ENCODE measurements at places on chromosomes 7 and 10. TPM values are rescaled to one million over a fixed set of nuclear protein-coding genes. Genes with fewer than 3 reads are reported as not detected.

DNA sequence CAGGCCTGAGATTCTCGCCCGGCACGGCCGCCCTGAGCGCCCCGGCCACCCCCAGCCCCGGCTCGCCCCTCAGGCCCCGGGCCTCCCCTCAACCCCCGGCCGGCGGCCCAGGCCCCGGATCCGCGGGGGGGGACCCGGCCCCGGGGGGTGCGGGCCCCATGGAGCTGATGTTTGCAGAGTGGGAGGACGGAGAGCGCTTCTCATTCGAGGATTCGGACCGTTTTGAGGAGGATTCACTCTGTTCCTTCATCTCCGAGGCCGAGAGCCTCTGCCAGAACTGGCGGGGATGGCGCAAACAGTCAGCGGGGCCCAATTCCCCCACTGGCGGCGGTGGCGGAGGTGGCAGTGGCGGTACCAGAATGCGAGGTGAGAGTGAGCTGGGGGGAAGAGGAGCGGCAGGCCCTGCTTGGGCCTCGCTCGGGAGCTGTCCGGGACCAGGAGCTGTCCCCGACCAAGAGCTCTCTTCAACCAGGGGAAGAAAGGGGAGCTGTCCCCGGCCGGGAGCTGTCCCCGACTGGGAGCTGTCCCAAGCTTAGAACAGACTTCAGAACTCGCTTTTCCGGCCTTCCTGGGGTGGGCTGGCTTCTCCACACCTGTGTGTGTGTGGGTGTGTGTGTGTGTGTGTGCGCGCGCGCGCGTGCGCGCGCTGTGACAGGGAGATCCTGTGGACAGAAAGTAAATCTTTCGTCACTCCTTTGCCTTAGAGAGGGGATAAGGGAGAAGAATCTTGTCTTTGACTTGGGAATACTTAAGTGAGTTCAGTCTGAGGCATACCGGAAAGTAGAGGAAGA lies 510 bp downstream of the ZSWIM8 start:
- peak overlapping the region; percentile 91 for H3K4me3 ChIP-seq
- peak; percentile 85 for DNase-seq
- peaks cover 34% of the 10 kb centered on the region for H3K4me1 ChIP-seq
- no peaks in the 10 kb centered on the region for H3K27me3 ChIP-seq
- H3K27ac ChIP-seq: peak overlapping the region; percentile 98

DNA sequence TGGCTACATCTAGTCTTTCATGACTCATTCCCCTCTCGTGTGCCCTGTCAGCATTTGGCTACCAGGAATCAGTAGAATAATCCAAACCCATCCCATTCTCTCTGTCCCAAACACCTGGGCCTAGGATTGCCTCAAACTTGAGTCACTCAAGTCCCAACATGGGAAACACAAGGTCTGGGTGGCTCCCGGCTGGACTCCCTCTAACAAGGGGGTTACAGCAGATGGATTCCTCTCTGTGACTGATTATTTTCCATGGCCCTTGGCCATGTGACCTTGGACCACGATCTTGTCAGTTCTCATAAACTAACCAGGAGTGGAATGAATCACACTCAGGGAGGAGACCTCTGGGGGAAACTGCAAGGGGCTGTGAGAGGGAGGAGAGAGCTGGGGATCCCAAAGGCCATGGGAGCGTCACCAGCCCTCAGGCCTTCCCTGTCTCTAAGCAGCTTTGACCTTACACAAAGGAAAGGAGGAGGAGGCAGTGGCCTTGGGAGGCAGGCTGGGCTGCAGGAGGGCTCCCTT lies 533.1 kb downstream of the KCNMA1 start:
- no peak overlapping the region for H3K4me3 ChIP-seq
- DNase-seq: no peak
- H3K27ac ChIP-seq: no peak overlapping the region
- peaks cover 2% of the 10 kb centered on the region for H3K27me3 ChIP-seq

DNA sequence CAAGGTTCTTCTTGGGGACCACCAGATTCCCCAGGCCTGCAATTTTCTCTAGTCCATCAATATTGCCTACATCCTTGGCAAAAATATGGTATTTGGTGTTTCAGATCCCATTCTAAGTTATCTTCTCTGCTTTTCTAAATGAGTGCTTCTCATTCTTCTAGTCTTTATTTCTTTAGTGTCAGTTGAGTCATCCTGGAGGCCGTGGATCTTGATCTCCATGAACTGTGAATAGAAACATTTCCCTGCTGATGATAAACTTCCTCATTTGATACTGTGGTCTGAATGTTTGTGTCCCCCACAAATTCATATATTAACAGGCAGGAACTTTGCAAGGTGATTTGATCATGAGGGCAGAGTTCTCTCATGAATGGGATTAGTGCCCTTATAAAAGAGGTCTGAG lies 779.3 kb downstream of the INHBA start:
- H3K36me3 ChIP-seq: no peaks in the 10 kb centered on the region
- no peak overlapping the region for H3K4me3 ChIP-seq
- H3K4me1 ChIP-seq: no peaks in the 10 kb centered on the region
- H3K27me3 ChIP-seq: no peaks in the 10 kb centered on the region
- no peak overlapping the region for H3K27ac ChIP-seq

GRCh38 chr7:126535176-126535575 lies 717.6 kb downstream of the GRM8 start:
- no peaks in the 10 kb centered on the region for H3K27me3 ChIP-seq
- no peaks in the 10 kb centered on the region for H3K36me3 ChIP-seq
- no peak overlapping the region for H3K27ac ChIP-seq
- no peaks in the 10 kb centered on the region for H3K4me1 ChIP-seq

DNA sequence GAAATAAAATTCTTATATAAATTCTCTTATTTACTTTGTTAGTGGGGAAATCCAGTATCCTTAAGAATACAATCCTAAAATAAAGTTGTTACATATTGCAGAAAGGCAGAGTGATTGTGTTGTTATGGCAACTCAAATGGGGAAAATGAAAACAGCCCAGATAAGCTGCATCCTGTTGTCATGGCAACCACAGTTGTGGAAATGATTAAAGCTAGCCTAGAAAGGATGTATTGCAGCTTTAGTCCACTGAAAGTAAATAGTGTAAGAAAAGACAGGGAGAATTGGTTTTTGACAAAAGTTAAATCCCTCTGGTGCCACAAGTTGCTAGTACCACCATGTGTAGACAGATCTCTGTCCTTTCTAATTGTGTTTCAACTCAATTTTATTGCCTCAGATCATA lies 43.2 kb downstream of the BTRC start:
- H3K4me3 ChIP-seq: no peak overlapping the region
- H3K27ac ChIP-seq: no peak overlapping the region
- no peaks in the 10 kb centered on the region for H3K36me3 ChIP-seq
- DNase-seq: peak; percentile 80
- peaks cover 5% of the 10 kb centered on the region for H3K4me1 ChIP-seq

DNA sequence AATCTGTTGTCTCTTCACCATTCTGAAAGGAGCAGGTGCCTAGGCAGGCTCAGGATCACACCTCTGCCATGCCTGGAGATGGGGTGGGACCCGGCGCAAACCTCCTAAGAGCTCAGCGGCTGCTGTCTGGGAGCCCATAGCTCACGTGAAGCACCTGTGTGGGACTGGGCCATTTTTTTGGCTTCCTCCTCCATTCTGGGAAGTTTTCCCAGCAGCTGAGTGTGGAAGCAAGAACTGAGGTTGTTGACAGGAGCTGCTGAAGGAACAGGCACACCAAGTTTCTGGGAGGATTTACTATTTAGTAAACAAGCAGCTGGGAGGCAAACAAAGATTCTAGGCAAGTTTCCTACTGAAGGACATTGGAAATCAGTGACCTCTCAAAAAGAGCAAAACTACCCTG lies 77.3 kb downstream of the FAM13C start:
- no peak overlapping the region for H3K4me3 ChIP-seq
- H3K27me3 ChIP-seq: no peaks in the 10 kb centered on the region
- DNase-seq: no peak
- no peaks in the 10 kb centered on the region for H3K4me1 ChIP-seq

DNA sequence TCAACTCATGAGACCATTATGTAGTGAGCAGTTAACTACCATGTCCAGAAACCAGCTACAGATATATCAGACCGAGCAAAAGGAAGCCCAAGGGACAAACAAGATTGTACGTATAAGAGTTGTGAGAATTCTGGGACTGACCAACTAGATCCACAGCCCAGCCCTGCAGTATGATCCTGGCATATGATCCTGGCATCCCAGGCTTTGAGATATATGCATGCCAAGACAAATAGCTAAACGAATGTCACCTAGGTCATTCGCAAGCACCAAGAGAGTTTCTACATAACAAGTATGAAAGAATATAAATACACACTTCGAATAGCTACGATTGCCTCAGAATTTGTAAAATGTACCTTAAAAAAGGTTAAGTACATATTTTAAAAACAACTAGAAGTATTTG lies 56.4 kb upstream of the PMPCB start:
- H3K36me3 ChIP-seq: no peaks in the 10 kb centered on the region
- H3K4me3 ChIP-seq: no peak overlapping the region
- H3K27me3 ChIP-seq: no peaks in the 10 kb centered on the region
- H3K4me1 ChIP-seq: no peaks in the 10 kb centered on the region
- DNase-seq: no peak

GRCh38 chr7:14218338-14218737 lies 228.9 kb upstream of the ETV1 start:
- no peaks in the 10 kb centered on the region for H3K36me3 ChIP-seq
- no peaks in the 10 kb centered on the region for H3K27me3 ChIP-seq
- H3K4me3 ChIP-seq: no peak overlapping the region
- DNase-seq: no peak

DNA sequence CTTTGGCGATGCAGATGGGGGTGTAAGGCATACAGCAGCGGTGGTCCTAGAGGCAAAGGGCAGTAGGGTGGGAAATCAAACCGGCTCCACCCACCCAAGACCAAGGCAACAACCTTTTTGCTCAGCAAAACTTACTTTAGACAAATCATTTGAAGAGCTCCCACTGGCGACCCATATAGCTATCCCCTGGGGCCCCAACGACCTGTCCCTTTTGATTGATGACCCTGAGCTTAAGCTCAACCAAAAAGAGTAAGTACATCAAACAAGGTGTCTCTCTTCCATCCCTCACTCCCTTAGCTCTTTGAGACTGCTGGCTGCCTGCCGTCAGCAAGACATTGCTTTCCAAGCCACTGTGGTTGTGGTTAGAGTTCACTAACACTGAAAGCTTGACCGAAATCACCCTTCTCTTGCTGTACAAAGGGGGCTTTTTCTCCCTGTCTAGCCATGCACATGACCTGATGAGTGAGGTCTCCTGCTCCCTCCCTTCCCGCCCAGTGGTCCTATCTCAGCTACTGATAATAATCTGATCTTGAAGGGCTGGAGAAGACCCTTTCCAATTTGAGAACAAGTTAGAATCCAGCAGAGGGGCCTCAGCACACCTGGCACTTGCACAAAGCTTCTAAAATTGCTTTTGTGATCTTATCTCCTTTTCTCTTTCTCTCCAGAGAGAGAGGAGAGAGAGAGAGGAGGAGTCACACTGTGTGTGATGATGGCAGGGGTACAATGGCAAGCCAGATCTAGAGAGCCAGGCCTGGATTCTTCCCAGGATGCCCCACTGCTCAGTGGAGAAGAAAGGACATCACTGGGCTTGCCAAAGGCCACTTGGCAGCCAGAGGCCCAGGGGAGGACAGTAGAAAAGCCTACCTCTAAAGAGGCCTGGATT lies 42.2 kb downstream of the XPNPEP1 start:
- H3K4me3 ChIP-seq: no peak overlapping the region
- peaks cover 58% of the 10 kb centered on the region for H3K36me3 ChIP-seq
- no peak overlapping the region for H3K27ac ChIP-seq
- H3K4me1 ChIP-seq: peaks cover 4% of the 10 kb centered on the region

GRCh38 chr7:11750191-11750590 lies 81.8 kb downstream of the THSD7A start:
- no peaks in the 10 kb centered on the region for H3K4me1 ChIP-seq
- no peak for DNase-seq
- H3K36me3 ChIP-seq: no peaks in the 10 kb centered on the region

DNA sequence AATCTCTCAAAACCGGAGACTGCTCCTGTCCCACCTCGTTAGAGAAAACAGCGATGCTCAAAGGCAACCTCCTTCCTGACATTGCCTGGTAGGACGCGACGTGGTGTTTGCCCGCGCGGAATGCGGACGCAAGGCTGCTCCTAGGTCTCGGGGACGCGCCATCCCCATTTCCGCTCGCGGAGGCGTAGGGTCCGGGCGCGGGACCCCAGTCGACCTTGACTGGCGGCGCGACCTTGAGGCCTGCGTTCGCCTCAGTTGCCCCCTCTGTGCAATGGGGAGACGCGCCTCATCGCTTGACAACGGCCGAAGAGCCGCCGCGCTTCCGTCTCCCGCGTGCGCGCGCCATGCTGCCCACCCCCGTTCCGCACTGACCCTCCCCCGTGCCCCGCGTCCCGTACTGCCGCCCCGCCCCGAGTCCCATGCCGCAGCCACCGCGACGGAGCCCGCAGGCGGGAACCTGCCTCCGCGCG lies 412 bp upstream of the PPIA start:
- H3K4me3 ChIP-seq: peak overlapping the region; percentile 98
- H3K4me1 ChIP-seq: peaks cover 26% of the 10 kb centered on the region
- H3K27me3 ChIP-seq: no peaks in the 10 kb centered on the region
- peaks cover 44% of the 10 kb centered on the region for H3K36me3 ChIP-seq

DNA sequence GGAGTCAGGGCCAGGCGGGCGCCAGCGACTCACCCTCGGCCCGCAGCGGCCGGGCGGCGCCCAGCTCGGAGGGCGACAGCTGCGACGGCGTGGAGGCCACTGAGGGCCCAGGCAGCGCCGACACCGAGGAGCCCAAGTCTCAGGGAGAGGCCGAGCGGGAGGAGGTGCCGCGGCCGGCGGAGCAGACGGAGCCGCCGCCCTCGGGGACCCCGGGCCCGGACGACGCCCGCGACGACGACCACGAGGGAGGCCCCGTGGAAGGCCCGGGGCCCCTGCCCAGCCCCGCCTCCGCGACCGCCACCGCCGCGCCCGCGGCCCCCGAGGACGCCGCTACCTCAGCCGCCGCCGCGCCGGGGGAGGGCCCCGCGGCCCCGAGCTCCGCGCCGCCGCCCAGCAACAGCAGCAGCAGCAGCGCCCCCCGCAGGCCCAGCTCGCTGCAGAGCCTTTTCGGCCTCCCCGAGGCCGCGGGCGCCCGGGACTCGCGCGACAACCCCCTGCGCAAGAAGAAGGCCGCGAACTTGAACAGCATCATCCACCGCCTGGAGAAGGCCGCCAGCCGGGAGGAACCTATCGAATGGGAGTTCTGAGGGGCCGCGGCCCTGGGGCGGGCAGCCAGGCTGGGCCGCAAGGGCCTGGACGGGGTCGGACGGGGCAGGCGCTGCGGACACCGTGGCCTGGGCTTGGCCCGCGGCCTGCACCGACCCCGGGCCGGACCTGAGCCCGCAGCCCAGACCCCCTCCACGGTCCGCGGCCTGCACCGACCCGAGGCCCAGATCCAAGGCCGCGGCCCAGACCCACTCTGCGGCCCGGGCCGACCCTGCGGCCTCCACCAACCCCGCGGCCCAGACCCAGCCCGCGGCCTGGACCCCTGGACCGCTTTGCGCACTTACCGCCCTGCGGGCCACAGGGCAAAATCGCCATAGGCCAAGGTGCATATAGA lies 37.9 kb upstream of the SH2B2 start:
- DNase-seq: no peak
- no peak overlapping the region for H3K4me3 ChIP-seq
- H3K27me3 ChIP-seq: no peaks in the 10 kb centered on the region
- H3K36me3 ChIP-seq: no peaks in the 10 kb centered on the region

DNA sequence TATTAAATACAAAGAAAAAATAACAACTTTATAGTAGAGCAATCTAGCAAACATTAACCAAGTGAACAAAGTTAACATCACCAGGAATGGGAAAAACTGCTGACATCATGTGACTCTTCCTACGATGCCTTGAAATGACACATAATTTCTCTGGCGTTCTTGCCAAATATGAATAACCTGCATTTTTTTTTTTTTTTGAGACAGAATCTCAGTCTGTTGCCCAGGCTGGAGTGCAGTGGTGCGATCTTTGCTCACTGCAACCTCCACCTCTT lies 126.5 kb upstream of the VKORC1L1 start:
- DNase-seq: no peak
- no peaks in the 10 kb centered on the region for H3K27me3 ChIP-seq
- no peak overlapping the region for H3K4me3 ChIP-seq
- H3K27ac ChIP-seq: no peak overlapping the region
- H3K4me1 ChIP-seq: peaks cover 3% of the 10 kb centered on the region

Gene EBLN1
- not detected for total RNA-seq

Gene HTR5A
- not detected for total RNA-seq

Gene AOAH
- 17.8 TPM for total RNA-seq
